ENCODE measurements at places on chromosomes 2 and 18.
A peak's percentile ranks its signal among the peaks of the same experiment; 100 is the strongest.

- no peak for DNase-seq
Measured at GRCh38 chr2:161100211-161100895, 59.9 kb upstream of the TANK start.

GRCh38 chr18:37546272-37546537 is 19.4 kb downstream of the CELF4 start:
- DNase-seq: no peak

DNA sequence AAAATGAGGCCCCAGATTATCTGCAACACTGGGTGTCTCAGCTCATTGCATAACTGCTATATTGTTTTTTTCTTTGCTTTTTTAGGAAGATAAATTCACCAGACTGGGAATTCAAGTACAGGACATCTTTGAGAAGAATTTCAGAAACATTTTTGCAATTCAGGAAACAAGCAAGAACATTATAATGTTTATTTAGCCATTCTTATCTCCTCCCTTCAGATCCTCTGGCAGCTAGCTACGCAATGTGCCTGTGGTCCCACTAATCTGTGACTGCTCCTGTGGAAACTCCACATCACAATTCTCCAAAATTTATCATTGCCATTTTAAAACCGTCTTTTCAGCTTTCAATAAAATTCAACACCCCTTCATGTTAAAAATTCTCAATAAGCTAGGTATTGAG is 126.8 kb downstream of the SP100 start:
- DNase-seq: no peak

DNA sequence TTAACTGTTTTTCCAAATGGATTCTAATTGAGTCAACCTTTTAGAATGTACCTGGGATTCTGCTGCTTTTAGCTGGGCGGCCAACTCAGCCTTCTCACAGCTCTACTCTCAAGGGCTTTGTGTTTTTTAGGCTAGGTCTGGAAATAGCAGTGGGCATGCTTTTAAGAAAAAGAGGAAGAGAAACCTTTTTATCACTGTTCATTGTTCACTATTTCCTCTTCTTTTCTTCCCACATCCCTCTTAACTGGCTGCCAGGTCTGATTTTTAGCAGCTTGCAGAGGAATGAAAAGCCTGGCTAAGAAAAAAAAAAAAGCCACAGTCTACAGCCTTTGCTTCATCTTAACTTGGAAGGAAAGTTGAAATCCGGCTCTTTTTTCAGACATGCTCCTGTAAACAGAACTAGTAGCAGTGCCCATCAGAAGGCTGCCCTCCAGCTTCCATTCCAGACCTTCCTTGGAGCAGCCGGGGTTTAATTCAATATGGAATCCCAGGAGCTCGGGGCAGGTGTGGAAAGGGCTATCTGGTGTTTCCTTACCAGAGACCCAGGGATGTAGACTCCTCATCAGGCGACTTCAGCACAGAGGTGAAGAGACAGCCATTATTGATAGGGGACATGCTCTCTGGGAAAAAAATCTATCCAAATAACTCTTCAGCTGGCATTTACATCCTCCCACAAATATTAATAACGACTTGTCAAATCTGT is 230.7 kb downstream of the MYO3B start:
- DNase-seq: no peak

DNA sequence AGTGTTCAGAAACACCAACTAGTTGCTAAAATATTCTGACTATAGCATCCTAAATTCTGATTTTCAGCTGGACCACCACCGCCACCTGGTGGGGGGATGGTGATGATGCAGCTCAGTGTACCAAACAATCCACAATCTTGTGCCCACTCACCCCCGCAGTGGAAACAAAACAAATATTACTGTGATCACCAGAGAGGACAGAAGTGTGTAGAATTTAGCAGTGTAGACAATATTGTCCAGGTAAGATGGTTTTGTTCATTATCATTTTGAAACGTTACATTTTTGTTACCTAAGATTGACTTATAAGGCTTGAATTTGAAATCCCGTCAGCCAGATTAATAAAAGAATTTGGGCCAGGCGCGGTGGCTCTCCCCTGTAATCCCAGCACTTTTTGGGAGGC is 31.7 kb upstream of the UBXN4 start:
- DNase-seq: peak; percentile 73

- DNase-seq: no peak
Measured at GRCh38 chr2:146623771-146624170, 1221.1 kb upstream of the ACVR2A start.

DNA sequence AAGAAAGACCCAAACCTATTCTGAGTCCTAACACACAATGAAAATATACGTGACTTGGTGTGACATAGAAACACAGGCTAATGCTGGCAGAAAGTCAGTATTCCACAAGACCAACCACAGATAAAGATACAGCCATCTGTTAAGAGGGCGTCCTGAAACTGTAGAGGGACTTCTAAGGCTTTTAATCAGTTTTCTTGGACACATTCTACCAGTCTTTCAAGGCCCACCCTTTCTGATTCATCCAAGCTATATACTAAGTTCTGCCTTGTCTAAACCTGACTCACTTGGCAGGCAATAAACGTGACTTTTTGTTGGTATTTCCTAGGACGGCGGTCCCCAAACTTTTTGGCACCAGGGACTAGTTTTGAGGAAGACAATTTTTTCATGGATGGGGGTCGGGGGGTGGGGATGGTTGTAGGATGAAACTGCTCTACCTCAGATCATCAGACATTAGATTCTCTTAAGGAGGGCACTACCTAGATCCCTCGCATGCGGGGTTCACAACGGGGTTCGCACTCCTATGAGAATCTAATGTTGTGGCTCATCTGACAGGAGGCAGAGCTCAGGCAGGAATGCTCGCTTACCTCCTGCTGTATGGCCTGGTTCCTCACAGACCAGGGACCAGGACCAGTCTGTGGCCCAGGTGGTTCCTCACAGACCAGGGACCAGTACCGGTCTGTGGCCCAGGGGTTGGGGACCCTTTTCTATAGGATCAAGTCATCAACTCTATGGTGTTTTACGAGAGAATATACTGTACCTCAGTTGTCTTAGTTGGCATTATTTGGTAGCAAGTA is 61.4 kb downstream of the SP3 start:
- no peak for DNase-seq

DNA sequence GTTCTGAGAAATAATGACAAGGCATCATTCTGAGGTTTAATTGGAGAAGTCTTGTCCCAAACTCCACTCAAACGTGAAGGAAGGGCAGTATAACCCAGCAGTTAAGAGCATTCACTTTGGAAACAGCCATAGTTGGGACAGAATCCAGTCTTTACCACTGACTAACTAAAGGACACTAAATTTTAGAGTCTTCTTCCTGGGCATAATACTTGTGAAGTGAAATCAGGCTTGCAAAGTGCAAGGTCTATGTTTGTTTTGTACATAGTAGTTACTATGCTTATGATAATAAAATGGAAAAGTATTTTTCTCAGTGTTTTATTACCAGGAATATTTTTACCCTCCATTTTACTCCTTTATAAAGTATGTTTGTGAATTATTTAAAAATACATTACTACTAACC is 748.2 kb upstream of the ID2 start:
- no peak for DNase-seq
